ENCODE measurements at places on chromosomes 2 and 18. TPM values are rescaled to one million over a fixed set of nuclear protein-coding genes. Genes with fewer than 3 reads are reported as not detected.

RAD51AP2 gene
- not detected for total RNA-seq

DNA sequence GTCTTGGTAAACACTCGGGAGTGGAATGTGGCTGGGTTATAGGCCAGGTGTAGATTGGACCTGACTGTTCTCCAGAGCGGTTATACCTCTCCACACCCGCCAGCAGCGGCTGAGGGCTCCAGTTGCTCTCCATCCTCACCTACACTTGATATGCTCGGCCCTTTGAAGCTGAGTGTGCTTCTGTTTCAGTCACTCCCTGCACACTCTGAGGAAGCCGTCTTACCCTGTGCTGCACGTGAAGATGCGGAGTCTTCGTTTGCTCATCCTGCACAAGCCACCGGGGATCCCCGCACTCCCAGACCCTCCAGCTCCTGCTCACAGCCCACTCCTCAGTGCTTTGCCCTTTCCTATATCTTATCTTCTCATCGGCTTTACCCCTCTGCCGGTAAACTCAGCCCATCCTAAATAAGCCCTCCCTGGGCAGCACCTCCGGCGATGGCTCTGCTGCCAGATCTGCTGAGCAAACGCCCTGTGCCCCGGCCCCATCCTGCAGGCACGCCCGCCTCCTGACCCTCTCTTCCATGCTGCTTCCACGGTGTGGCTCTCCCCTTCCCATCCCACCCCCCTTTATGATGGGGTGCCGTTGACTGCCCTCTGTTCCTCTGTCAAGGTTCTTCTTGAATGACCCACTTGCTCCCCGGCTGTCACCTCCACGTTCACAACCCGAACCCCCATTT lies 47.3 kb upstream of the ODC1 start:
- DNase-seq = peak; percentile 36

DNA sequence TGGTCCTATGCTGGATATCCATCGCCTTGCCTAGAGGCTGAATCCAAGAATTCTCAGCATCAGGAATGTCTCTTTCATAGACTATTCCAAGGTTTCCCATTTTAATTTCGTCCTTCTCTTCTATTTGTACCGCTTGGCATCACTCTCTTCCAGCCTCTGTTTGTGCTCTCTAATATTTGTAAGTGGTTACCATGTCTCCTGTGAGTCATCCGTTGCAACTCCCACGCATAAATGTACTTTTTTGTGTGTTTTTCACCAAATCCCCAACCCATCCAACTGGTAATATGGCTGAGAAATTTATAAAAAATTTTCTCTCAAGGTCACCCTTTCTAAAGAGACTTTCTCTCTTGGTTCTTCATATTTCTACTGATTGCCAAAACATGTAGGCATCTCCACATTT lies 21.8 kb downstream of the COLEC12 start:
- DNase-seq = no peak

DNA sequence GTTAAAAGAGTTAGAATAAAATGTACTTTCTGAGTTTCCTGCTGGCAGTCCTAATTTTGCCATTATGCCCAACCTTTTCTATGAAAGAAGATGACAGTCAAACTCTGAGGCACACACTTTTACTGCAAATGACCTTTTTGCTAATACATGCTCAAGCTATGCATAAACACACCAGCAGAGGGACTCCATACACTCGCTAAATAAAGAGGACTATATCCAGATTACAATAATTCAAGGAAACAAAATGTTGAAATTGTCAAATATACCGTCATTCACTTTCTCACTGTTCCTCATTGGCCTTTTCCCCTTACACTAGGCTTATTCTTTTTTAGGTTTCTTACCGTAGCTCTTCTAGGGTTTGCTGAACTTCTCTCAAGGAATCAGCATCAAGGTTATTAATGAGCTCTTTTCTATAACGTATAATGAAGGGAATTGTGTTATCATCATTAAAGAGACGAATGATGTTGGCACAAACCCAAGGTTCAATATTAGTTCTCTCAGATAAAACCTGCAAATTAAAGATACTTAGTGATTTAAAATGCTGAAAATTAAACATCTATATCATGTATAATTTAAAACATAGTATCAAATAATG lies 25.7 kb downstream of the SRBD1 start:
- DNase-seq = no peak

CTAGE1 gene
- not detected for total RNA-seq

PPP1R1C gene
- not detected for total RNA-seq

GRCh38 chr2:221085936-221086335 lies 486.2 kb downstream of the EPHA4 start:
- DNase-seq = no peak

GRCh38 chr2:126381091-126381490 lies 274.9 kb upstream of the GYPC start:
- no peak for DNase-seq

GRCh38 chr2:175097297-175097696 lies 70.7 kb downstream of the ATF2 start:
- no peak for DNase-seq

DIPK1C gene
- not detected for total RNA-seq

DNA sequence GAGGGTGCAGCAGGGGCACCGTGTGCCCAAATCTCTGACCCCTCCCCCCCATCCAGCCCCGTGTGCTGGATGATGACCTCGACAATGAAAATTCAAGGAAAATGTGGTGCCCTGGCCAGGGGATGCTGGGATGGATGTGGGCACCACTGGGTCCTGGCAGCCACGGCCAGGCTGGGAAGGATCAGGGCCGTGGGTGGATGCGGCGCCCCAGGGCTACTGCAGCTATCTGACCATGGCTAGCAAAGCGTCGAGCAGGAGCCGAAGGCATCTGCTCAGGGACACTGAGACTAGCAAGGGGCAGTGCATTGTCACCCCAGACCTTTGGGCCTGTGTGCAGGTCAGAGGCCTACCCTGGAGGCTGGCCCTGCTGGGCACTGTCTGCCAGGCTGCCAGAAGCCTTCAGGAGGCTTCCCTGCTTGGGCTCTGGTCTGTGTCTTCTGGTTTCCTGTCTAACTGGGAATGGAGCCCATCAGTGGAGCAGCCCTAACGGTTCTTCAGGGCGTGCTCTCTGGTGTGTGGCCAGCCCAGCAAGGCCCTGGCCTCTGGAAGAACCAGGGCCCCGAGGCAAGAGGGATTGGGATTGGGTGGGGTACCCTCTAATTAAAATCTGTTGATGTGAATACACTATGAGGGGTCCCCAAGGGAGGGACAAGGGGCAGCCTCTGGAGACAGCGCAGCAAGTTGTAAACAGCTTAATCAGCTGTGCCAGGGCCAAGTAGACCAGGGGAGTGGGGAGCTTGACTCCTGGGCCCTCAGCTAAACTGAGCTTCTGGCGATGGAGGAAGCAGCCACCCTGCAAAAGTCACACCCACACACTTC lies 98.0 kb downstream of the STPG4 start:
- DNase-seq = no peak

GRCh38 chr2:43018179-43019024 lies 208.0 kb downstream of the ZFP36L2 start:
- DNase-seq = no peak

DNA sequence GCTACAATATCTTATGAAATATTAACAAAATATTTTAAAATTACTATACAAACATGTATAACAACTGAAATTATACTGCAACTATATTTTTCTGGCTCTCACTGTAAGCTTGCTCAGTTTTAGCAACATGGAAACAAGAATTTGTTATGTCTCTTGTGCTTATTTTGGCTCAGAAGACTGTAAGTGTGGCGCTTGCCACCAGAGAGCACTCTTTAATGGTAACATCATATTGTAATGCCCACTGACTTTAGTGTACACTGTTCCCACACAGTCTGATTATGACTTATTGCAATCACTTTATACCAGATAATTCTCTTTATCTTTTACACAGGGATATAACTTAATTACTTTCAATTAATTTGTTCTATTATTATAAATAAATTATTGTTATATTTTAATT lies 1500.6 kb upstream of the TMEFF2 start:
- no peak for DNase-seq

DNA sequence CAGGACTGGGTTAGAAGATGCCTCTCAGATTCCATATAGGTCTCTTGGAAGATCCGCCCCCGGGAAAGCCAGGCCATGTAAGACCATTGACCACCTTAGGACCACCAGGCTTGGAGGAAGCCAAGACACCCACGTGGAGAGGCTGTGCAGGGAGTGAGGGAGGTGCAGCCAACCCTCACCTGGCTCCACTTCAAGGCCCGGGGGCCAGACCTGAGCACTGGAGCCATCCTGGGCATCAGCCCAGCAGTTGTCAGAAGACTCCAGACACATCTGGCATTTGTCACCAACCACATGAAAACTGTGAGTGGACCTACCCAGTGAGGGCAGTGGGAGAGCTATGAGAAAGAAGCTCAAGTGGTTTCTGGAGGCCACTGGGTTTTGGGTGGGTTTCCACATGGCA lies 214.4 kb downstream of the MYT1L start:
- no peak for DNase-seq

GRCh38 chr2:10300997-10301940 lies 1.4 kb upstream of the HPCAL1 start:
- no peak for DNase-seq

GRCh38 chr2:85978883-85979780 lies 90.3 kb upstream of the ST3GAL5 start:
- DNase-seq = no peak

CNDP1 gene
- total RNA-seq = 0.28 TPM

AGFG1 gene
- total RNA-seq = 94.9 TPM
